Stimulated activated naive B cell treated with anti-CD40 and anti-IgM and Interleukin-4, amounts not matched to agents 10 μg/mL and 1 μg/mL and 100 μg/mL, for 72 hours (primary cell): ENCODE measurements at places on chromosomes 4 and X.

DNA sequence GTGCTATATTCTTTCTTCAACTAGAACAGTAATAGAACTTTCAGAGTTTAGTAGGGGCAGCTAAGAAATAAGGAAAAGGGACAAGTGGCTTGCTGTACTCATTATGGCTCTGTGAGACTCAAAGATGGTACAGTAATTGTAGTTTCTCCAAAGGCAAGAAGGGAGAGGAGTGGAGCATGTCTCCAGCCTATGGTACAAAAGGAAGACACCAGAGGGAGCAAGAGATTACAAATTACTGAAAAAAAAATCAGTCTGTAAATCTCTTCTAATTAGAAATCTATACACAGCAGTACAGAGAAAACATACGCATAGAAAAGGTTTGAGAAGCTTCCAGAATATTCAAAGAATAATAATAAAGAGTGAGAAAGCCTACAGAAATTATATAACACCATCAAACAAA lies 61.4 kb downstream of the KLHL4 start:
- H3K27ac ChIP-seq: no peak overlapping the region
- no peaks in the 10 kb centered on the region for H3K27me3 ChIP-seq
- no peak overlapping the region for H3K4me3 ChIP-seq
- H3K36me3 ChIP-seq: no peaks in the 10 kb centered on the region

GRCh38 chr4:74112399-74113105 lies 13.6 kb upstream of the CXCL2 start:
- no peak overlapping the region for H3K4me3 ChIP-seq
- no peaks in the 10 kb centered on the region for H3K4me1 ChIP-seq
- H3K27ac ChIP-seq: no peak overlapping the region
- DNase-seq: no peak

GRCh38 chrX:72094894-72095293 lies 36.8 kb downstream of the RTL5 start:
- no peaks in the 10 kb centered on the region for H3K36me3 ChIP-seq
- peak overlapping the region; percentile 48 for H3K27ac ChIP-seq
- H3K27me3 ChIP-seq: no peaks in the 10 kb centered on the region
- DNase-seq: peak; percentile 24
- no peak overlapping the region for H3K4me3 ChIP-seq

DNA sequence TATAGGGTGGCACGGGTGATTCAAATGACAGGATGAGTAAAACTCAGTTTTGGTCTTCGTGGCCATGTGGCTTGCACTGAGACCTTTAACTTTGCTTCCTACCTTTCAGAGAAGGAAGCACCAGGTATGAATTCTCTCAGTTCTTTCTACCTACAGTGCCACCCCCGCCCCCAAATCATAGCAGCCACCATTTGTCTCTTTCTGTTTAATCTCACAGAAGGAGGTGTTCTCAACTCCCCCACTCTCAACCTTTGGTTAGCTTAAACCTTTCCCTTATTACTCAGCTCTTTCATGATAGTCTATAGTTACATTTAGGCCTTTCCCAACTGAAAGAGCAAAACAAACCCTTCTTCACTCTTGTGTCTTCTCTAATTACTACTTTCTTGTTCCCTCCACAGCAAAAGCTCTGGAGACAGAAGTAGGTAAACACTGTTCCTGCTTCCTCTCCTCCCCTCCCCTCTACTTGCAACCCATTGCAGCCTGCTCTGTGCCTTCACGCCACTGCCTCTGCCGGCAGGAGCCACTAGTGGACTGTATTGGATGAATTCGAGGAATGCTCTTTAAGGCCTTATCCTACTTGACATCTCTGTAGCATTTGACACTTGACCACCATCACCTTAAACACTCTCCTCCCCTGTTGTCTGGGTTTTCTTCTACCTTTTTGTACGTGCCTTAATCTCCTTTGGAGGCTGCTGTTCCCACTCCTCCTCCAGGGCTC lies 123.7 kb downstream of the AFF1 start:
- H3K27ac ChIP-seq: peak overlapping the region; percentile 11
- peaks cover 39% of the 10 kb centered on the region for H3K4me1 ChIP-seq
- H3K27me3 ChIP-seq: no peaks in the 10 kb centered on the region
- peaks cover 30% of the 10 kb centered on the region for H3K36me3 ChIP-seq
- peak; percentile 14 for DNase-seq
- H3K4me3 ChIP-seq: peak overlapping the region; percentile 9

DNA sequence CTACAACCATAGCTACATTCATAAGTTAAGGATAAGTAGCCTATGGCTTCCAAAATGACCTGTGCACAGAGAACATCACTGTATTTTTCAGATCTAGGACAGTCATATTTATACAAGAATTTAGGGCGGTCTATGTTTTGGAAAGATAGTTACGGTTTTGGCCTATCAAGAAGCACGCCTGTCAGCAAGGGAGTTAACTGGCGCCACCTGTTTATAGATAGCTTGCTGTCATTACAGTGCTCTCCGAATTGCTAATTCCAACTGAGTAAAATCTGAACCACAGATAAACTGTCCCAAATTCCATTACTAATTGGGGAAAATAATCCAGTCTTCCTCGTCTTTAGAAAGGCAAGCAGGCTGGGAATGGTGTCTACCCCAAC lies 646 bp downstream of the ABCB7 start:
- no peaks in the 10 kb centered on the region for H3K27me3 ChIP-seq
- peak overlapping the region; percentile 96 for H3K27ac ChIP-seq
- H3K36me3 ChIP-seq: peaks cover 6% of the 10 kb centered on the region
- H3K4me3 ChIP-seq: peak overlapping the region; percentile 87

GRCh38 chr4:108620933-108621905 lies 843 bp downstream of the RPL34 start:
- DNase-seq: no peak
- H3K4me3 ChIP-seq: peak overlapping the region; percentile 95
- H3K36me3 ChIP-seq: peaks cover 43% of the 10 kb centered on the region
- peaks cover 39% of the 10 kb centered on the region for H3K4me1 ChIP-seq
- H3K27ac ChIP-seq: peak overlapping the region; percentile 99
- H3K27me3 ChIP-seq: no peaks in the 10 kb centered on the region

DNA sequence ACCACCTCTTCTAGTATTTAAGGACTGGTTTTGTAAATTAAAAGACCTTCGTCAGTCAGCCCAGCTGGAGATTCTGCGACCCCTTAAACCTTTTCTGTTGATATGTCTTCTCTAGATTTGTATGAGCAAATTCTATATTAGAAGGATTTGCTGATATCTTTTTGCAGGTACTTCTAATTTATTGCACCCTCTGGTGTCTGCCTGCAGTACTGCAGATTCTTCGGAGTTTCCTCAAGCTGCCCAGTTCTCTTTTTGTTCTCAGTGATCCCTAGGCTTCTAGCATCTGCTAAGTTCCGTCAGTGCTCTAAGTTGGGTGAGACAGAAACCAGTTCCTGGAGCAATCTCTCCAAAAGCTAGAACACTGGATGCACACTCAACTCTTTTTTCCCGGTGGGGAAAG lies 545.2 kb downstream of the C4orf33 start:
- no peaks in the 10 kb centered on the region for H3K36me3 ChIP-seq
- no peaks in the 10 kb centered on the region for H3K4me1 ChIP-seq
- H3K27me3 ChIP-seq: no peaks in the 10 kb centered on the region

- no peak overlapping the region for H3K4me3 ChIP-seq
- H3K27me3 ChIP-seq: no peaks in the 10 kb centered on the region
- H3K27ac ChIP-seq: no peak overlapping the region
- no peak for DNase-seq
- no peaks in the 10 kb centered on the region for H3K4me1 ChIP-seq
- no peaks in the 10 kb centered on the region for H3K36me3 ChIP-seq
Observed at GRCh38 chr4:61532336-61533000, 332.3 kb downstream of the ADGRL3 start.

GRCh38 chr4:102705391-102705935 lies 55.3 kb downstream of the MANBA start:
- no peak overlapping the region for H3K4me3 ChIP-seq
- H3K27ac ChIP-seq: peak overlapping the region; percentile 22
- H3K27me3 ChIP-seq: no peaks in the 10 kb centered on the region
- DNase-seq: no peak
- peaks cover 74% of the 10 kb centered on the region for H3K36me3 ChIP-seq

GRCh38 chr4:8558080-8558960 lies 21.9 kb upstream of the GPR78 start:
- peaks cover 5% of the 10 kb centered on the region for H3K27me3 ChIP-seq
- no peak for DNase-seq
- H3K4me3 ChIP-seq: no peak overlapping the region

- no peak overlapping the region for H3K27ac ChIP-seq
- no peaks in the 10 kb centered on the region for H3K4me1 ChIP-seq
- no peaks in the 10 kb centered on the region for H3K36me3 ChIP-seq
- DNase-seq: no peak
- no peak overlapping the region for H3K4me3 ChIP-seq
Observed at GRCh38 chrX:57528670-57529255, 63.0 kb upstream of the ZXDB start.

GRCh38 chr4:172485007-172485406 lies 671.8 kb downstream of the GALNTL6 start:
- no peaks in the 10 kb centered on the region for H3K27me3 ChIP-seq
- H3K4me3 ChIP-seq: no peak overlapping the region
- no peak overlapping the region for H3K27ac ChIP-seq
- no peak for DNase-seq

DNA sequence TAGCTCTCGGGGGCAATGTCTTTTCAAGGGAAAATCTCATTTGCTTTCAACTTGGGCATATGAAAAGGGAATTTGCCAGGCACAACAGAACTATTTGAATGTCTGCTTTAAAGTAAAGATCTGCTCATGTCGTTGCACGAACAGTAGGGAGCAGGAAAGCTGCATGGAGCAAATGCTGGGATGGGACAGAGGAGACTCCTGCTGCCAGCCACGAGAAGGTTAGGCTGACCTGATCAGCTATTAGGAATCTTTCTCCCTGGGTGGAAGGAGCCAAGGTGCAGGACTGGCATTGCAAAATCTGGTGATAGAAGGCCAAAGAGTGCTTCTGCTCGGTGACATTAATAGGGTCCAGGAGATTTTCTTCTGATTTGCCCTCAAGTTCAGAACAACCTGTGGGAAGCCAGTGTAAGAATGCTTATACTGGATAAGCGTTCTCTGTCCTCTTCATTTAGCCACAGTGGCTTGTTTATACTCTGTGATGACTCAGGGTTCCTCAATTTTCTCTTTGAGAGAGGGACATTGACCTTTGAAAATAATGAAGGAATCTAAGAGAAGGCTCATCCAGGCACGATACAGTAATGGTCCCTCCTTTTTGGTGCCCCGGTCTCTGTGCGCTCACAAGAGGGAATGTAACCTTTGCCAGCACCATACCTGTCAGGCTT lies 22.9 kb downstream of the FHL1 start:
- no peak for DNase-seq
- H3K4me1 ChIP-seq: peaks cover 2% of the 10 kb centered on the region
- H3K27ac ChIP-seq: no peak overlapping the region
- no peaks in the 10 kb centered on the region for H3K36me3 ChIP-seq

GRCh38 chr4:63894161-63894560 lies 515.1 kb downstream of the TECRL start:
- no peak overlapping the region for H3K27ac ChIP-seq
- no peak overlapping the region for H3K4me3 ChIP-seq
- DNase-seq: no peak
- H3K4me1 ChIP-seq: no peaks in the 10 kb centered on the region

- peaks cover 8% of the 10 kb centered on the region for H3K27me3 ChIP-seq
- no peaks in the 10 kb centered on the region for H3K4me1 ChIP-seq
- H3K4me3 ChIP-seq: no peak overlapping the region
- H3K36me3 ChIP-seq: peaks cover 14% of the 10 kb centered on the region
- DNase-seq: no peak
Observed at GRCh38 chr4:154534296-154534695, 15.9 kb downstream of the PLRG1 start.

GRCh38 chr4:82099928-82100579 lies 273.7 kb downstream of the HNRNPD start:
- no peak for DNase-seq
- no peak overlapping the region for H3K4me3 ChIP-seq
- H3K27me3 ChIP-seq: peaks cover 12% of the 10 kb centered on the region
- no peaks in the 10 kb centered on the region for H3K4me1 ChIP-seq
- H3K36me3 ChIP-seq: no peaks in the 10 kb centered on the region
- no peak overlapping the region for H3K27ac ChIP-seq

DNA sequence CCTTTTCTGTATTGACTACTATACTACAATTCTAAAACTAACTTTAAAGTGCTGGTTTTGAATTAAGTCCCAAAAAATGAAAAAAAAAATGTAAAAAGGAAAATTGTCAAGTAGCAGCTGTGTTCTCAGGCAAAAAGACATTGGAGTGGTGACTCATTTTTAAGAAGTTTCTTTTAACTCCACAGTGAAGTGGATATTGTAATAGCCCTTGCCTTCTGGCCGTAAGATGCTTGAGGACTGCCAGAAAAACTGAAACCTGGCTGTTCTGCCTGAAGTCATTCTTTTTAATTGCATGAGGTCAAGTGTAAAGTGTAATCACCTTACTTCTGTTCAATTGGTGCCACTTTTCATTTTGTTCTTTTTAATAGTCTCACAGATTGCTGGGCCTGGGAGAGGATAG lies 28.9 kb downstream of the SPANXD start:
- no peaks in the 10 kb centered on the region for H3K36me3 ChIP-seq
- no peak overlapping the region for H3K4me3 ChIP-seq
- no peaks in the 10 kb centered on the region for H3K27me3 ChIP-seq
- no peak for DNase-seq

- H3K4me1 ChIP-seq: no peaks in the 10 kb centered on the region
- no peak overlapping the region for H3K27ac ChIP-seq
- no peak overlapping the region for H3K4me3 ChIP-seq
- no peaks in the 10 kb centered on the region for H3K27me3 ChIP-seq
- H3K36me3 ChIP-seq: no peaks in the 10 kb centered on the region
Observed at GRCh38 chr4:181549576-181550188, 693.5 kb upstream of the TENM3 start.

DNA sequence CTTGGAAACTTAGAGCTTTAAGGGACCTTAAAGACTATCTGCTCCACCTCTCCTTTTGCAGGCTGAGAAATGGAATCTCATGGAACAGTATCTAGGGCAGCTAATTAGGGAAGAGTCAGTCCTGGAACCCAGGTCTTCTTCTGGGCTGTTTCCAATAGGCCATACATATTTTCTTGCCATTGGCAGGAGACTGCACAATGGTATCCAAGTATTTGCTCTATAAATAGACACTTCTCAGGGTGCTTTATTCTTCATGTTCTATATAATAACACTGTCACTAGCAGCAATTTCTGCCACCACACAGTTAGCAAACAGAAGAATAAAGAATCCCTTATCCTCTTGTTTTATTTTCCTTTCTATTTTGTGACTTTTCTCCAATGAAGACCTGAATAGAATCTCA lies 291.7 kb downstream of the C4orf33 start:
- no peaks in the 10 kb centered on the region for H3K36me3 ChIP-seq
- H3K27ac ChIP-seq: no peak overlapping the region
- no peak overlapping the region for H3K4me3 ChIP-seq
- no peaks in the 10 kb centered on the region for H3K27me3 ChIP-seq

GRCh38 chr4:27081675-27082586 lies 221.3 kb downstream of the STIM2 start:
- H3K36me3 ChIP-seq: no peaks in the 10 kb centered on the region
- H3K27me3 ChIP-seq: peaks cover 54% of the 10 kb centered on the region
- H3K4me1 ChIP-seq: peaks cover 3% of the 10 kb centered on the region
- H3K4me3 ChIP-seq: no peak overlapping the region
- H3K27ac ChIP-seq: no peak overlapping the region
- DNase-seq: no peak
